ENCODE measurements at places on chromosomes 16 and 17.

GRCh38 chr16:10787304-10787703 is 31.3 kb downstream of the TVP23A start:
- DNase-seq, result no peak

GRCh38 chr16:53881371-53881770 is 177.4 kb downstream of the FTO start:
- no peak for DNase-seq

DNA sequence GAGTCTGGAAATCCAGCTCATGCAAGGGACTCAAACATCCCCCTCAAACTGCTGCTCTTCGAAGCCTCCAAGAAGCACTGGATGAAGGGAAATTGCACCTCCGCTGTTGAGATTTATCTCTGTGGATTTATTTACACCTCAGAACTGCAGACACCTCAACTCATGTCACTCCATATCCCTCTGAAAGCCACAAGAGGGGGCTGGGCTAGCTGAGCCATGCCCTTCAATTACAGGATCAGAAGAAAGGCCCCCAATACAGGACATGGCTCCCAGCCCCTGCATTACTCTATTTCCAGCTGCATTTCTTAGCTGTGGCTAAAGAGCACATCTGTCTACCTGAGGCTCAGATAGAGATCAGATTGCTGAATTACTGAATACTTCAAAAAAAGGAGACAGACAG is 103.1 kb upstream of the DYNLRB2 start:
- DNase-seq, result no peak

DNA sequence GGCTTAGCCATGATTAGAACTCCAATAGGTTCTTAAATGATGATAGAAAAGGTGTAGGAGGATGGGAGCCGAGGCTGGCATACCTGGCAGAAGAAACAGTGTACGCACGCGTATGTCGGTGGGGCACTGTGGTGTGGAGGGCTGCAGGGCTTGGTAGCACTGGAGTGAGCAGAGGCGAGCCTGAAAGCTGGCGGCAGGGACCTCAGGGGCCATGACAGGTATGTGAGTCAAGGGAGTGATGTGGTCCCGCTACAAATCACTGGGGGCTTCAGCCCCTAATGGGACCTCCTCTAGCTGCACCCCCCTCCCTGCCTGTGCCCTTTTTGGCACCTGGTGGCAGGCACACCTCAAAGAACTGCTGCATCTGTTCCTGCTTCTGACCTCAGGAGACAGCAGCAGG is 67.3 kb downstream of the RAI1 start:
- no peak for DNase-seq

- no peak for DNase-seq
Observed at GRCh38 chr17:46143827-46144236, 49.4 kb downstream of the KANSL1 start.

DNA sequence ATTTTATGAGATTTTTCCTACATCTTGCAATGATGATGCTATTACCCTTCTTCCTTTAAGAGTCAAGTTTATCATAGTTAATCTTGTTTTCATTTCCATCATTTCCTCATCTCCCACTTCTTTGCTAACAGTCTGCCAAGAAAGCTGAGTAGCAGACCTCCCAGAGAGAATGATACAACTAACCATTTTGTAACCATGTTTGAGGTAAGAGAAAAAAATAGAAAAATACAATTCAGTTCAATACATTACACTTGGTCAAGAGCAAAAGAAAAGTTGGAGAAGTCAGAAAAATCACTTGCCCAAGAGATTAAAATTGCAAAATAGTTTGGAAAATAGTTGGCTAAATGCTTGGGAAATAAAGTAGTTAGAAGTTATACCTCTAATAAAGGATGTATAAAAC is 154.4 kb downstream of the ABCA8 start:
- no peak for DNase-seq

GRCh38 chr17:13785981-13786598 is 184.4 kb upstream of the HS3ST3A1 start:
- DNase-seq, result no peak

Data from stimulated activated CD4-positive, alpha-beta T cell treated with anti-CD3 and anti-CD28 coated beads, Interleukin-4, amount 100 ng/mL, for 24 hours (primary cell).